ENCODE measurements at places on chromosomes 1 and 21.

- no peak for DNase-seq
Observed at GRCh38 chr1:91582431-91582921, 81.8 kb downstream of the CDC7 start.

GRCh38 chr1:163826500-163826899 is 504.7 kb downstream of the NUF2 start:
- no peak for DNase-seq

DNA sequence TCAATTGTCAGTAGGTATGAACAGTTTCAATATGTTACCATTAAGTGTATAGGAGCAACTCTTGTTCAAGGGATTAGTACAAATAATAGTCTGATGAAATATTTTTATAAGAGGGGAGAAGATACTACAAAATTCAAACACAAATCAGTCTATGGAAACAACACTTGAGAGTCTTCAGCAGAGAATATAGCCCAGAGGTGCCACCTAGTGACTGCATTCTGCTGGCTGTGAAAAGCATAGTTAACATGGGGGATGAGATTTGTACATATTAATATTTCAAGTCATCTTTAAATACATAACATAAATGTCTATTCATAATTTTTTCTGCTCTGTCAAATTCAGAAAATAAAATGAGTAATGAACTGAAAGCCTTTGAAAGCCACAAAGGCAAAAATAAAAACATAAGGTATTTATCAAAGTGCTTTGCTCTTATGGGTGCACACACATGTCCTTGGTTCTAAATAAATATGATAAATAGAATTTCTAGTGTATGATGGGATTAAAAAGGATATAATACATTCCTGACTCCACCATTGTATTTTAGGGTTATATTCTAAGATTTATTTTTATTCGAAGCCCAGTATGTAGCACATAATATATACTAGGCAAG is 440.9 kb upstream of the ZRANB2 start:
- no peak for DNase-seq

GRCh38 chr1:111361761-111362160 is 65.8 kb downstream of the OVGP1 start:
- no peak for DNase-seq

DNA sequence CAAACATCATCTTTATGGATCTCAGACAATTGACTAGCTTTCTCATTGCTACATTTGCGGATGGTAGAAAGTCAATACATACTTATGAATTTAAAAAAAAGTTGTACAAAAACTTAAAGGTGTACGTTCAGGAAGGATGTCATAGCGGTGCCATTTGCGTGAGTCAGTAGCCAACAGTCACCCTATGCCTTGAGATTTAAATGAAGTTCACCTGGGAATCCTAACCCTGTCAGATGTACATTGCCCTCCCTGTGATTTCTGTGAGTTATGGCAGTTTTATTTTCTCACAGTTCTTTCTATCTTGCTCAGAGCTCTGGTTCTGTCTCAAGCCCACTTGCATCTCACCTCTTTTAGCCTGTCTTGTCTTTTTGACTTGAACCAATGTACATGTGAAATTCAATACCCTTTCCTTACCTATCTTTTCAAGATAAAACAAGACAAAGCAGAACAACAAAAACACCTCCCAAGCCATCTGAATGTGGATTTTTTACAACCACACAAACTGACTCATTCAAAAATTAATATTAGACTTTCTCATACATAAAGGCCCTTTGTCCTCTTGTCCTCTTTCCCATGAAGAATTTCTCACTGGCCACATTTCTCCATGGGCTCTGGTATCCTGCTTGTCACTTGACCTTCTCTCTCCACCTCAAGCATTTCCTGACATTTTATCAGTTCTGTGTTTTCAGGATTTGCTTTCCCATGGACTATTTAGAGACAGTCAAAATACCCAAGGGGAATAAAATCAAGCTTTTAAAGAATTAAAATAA is 25.3 kb upstream of the ZNF697 start:
- no peak for DNase-seq

GRCh38 chr1:212228591-212229119 is 56.6 kb upstream of the PPP2R5A start:
- DNase-seq = no peak

GRCh38 chr1:93604411-93604810 is 77.2 kb downstream of the BCAR3 start:
- no peak for DNase-seq

DNA sequence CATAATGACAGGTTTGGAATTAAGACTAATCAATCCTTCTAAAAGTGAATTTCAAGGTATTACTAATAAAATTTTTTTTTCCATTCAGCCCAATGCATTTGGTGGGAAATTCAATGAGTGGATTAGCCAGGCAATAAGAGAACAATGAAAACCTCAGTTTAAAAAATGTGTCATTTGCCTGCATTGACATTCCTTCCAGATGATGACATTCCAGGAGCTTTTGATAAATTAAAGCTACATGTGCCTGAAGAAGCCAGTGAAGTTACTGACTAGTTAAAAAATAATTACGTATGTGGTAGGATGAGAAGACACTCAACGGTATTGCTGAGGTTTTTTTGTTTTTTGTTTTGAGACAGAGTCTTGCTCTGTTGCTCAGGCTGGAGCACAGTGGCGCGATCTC is 37.9 kb upstream of the RC3H1 start:
- DNase-seq = no peak

DNA sequence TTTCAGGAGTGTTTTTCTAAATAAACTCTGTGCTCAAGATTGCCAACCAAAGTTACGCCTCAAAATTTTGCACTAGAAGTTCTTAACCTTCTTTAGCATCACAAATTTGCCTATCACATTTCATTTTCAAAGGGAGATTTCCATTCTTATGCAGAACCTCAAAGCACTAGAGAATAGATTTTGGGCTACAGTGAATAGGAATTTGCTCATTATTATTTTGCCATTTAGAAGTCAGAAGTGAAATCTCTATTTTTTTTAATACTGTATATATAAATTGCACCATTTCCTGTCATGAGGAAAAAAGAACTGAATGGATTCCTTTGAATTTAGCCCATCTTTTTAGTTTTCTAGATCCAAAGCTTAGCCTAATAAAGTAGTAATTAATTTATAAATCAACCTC is 796.4 kb downstream of the ADGRL2 start:
- DNase-seq = no peak

GRCh38 chr1:6501279-6501813 is 9.9 kb upstream of the PLEKHG5 start:
- no peak for DNase-seq

- no peak for DNase-seq
Observed at GRCh38 chr1:209899948-209900347, 38.1 kb upstream of the SYT14 start.

DNA sequence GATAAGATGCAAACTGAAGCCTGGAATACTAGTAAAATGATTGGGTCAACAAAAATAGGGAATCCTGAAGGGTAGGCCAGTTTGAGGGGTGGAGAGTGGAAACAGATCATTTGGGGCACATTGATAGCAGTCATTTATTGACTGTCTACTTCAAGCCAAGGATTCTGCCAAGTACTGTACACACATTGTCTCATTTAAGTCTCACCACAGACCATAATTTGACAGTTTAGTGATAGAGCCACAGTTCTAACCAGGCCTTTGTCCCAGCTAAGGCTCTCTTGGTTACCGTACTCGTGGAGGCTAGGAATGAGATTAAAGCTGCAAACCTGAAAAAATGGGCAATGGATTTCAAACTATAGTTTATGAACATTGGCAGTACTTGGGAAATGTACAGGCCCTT is 11.2 kb downstream of the RBM15 start:
- no peak for DNase-seq

DNA sequence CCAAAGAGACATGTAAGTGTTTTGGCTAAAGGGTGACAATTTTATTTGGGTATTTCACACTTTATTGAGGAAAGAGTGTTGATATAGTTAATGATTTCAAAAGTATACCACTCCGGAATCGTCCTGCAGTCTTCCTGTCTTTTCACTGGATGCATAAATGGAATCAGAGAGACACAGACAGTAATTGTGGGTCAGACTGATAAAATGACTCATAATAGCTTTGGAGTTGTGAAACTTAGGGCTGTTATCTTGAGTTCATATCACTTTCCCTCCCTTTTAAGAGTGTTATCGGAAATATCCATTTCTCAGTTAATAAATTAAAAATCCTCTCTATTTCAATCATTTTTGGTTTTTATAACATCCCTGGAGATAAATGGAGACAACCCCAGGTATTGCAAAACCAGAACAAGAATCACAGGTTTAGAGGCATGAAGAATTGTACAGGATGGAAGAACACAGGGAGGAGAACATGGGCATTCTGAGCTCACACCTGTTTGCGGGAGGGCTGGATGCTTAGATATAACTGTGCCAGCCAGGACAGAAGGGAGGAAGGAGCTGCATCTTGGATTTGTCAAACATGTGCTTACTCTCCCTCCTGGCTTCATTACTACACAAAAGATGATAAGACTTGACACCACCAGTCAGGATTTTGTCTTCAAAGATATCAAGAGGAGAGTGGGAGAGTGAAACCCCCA is 185.4 kb downstream of the LMO4 start:
- no peak for DNase-seq

GRCh38 chr1:180181996-180182642 is 27.4 kb downstream of the QSOX1 start:
- no peak for DNase-seq

DNA sequence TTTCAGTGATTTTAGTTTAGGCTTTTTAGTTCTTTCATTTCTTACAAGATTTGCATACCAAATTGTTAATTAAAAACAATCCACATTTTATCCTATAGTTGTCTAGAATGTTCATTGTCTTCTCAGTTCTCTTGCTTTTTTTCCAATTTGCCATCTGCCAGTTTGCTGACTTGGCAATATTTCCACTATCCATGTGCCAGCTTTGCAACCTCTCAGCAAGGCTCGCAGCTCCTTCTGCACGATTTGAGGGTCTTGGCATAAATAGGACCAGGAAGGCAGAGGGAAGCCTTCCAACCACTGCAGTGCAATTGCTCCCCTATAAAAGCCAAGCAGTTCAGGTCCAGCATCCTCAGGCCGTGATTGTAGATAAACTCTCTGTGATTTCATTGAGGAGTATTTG is 306.8 kb upstream of the FMN2 start:
- no peak for DNase-seq

DNA sequence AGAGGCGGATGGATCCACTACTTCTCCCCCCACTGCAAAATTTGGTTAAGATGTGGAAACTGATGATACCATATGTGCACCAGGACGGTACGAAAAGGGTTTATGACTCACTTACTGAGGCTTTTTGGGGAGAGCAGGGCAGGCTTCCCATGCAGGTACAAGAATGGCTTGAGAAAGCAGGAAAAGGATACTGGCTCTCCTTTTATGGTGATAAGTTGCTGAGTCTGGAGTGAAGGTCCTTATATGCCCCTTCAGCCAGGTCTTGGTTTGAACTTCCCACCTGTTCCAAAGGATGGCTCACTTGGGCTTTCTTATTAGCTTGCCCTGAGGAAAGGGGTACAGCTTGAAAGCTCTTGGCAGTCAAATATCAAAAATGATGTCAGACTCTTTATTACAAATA is 23.1 kb downstream of the MPZL1 start:
- no peak for DNase-seq

DNA sequence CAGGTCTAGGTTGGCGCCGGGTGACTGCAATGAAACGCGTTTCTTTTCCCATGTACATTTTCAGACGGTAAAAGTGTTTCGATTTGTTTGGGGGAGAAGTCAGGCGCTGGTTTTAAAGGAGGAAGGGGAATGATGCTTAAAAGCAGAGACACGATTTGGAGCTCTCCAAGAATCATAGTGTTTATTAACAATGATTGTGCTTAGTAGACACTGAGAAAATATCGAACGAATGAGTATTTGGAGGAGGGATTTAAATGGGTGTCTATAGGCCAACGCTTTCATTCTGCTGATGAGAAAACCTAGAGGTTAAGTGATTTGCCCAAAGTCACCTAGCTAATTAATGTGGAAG is 36.9 kb upstream of the JAK1 start:
- no peak for DNase-seq

- no peak for DNase-seq
Observed at GRCh38 chr1:206575894-206576737, 36.1 kb downstream of the EIF2D start.

GRCh38 chr1:247998811-247999210 is 14.6 kb upstream of the OR2L5 start:
- no peak for DNase-seq

DNA sequence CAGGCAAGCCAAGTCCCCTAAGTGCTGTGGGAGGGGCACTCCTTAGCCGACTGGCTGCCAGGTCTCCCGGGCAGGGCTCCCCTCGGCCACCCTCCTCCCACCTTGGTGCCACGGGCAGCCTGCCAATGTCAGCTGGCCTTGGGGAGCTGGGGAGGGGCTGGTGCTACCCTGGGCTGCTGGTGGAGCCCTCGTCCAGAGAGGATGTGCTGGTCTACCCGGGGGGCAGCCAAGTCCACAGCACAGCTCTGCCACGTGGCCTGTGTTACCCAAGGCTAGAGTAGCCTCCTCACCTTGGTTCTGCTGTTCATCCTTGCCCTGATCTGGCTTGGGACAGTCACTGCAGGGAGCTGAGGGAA is 42.9 kb downstream of the CRYAA start:
- peak; percentile 60 for DNase-seq

Measured in activated effector memory CD4-positive, alpha-beta T cell treated with anti-CD3 and anti-CD28 coated beads, Interleukin-2, amount 50 U/mL, for 16 hours (primary cell).